ENCODE measurements at places on chromosomes 6 and 20. TPM values are rescaled to one million over a fixed set of nuclear protein-coding genes. Genes with fewer than 3 reads are reported as not detected.
A peak's percentile ranks its signal among the peaks of the same experiment; 100 is the strongest.

GRCh38 chr6:14290041-14290771 lies 172.6 kb downstream of the CD83 start:
- no peaks in the 10 kb centered on the region for H3K36me3 ChIP-seq
- no peak overlapping the region for H3K27ac ChIP-seq
- no peaks in the 10 kb centered on the region for H3K4me1 ChIP-seq
- H3K27me3 ChIP-seq: no peaks in the 10 kb centered on the region
- no peak overlapping the region for H3K4me3 ChIP-seq
- DNase-seq: no peak

GRCh38 chr20:20143165-20143564 lies 90.8 kb downstream of the CFAP61 start:
- H3K4me3 ChIP-seq: no peak overlapping the region
- no peak for DNase-seq
- no peaks in the 10 kb centered on the region for H3K27me3 ChIP-seq
- no peak overlapping the region for H3K27ac ChIP-seq

DNA sequence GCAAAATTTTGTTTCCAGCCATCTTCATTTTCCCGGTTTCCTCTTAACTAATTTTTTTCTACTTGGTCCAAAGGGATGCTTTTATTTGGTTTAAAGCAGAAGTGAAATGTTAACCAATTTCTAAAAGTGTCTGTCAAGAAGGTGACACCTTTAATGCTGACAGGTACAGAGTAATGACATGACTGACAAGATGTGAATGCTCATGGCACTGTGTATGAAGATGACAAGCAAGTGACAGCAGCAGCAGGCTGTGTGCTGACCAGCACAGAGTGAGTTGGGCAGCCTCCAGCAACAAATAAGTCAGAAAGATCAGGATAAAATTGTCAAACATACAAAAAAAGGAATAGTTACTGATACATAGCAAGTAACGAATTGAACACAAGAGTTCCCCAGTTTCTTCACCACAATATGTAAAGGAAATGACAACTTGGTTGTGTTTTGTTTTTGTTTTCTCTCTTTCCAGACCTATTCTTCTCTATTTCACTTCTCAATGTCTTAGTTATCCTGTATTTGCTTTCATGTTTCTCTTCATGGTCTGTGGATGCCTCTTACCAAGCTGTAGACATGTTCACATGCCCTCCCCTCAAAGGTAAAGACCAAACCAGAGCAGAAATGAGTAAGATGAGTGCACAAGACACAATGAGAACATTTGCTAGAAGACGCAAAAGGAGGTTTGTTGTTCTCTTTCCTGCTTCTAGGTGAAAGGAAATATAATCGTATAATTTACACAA lies 174.9 kb downstream of the FRK start:
- no peak overlapping the region for H3K27ac ChIP-seq
- no peaks in the 10 kb centered on the region for H3K27me3 ChIP-seq
- DNase-seq: no peak
- H3K4me1 ChIP-seq: no peaks in the 10 kb centered on the region
- H3K36me3 ChIP-seq: no peaks in the 10 kb centered on the region
- H3K4me3 ChIP-seq: no peak overlapping the region

- peaks cover 12% of the 10 kb centered on the region for H3K4me1 ChIP-seq
- H3K36me3 ChIP-seq: no peaks in the 10 kb centered on the region
- H3K27me3 ChIP-seq: no peaks in the 10 kb centered on the region
- no peak within 1 kb of the TSS for H3K4me3 ChIP-seq
- no peak for DNase-seq
- no peak within 1 kb of the TSS for H3K27ac ChIP-seq
These were observed at the start of gene APOM for GRCh38 chr6:31655349-31656237. Gene APOM (plus strand): TSS chr6:31655894. CDS start chr6:31655967, 73 bp downstream.

GRCh38 chr6:162525181-162525580 lies 202.4 kb downstream of the PRKN start:
- H3K27ac ChIP-seq: no peak overlapping the region
- no peak overlapping the region for H3K4me3 ChIP-seq
- DNase-seq: no peak
- H3K27me3 ChIP-seq: no peaks in the 10 kb centered on the region

- H3K36me3 ChIP-seq: no peaks in the 10 kb centered on the region
- DNase-seq: no peak
- no peaks in the 10 kb centered on the region for H3K4me1 ChIP-seq
- no peak overlapping the region for H3K27ac ChIP-seq
These were observed 34.2 kb downstream of the FOXF2 start for GRCh38 chr6:1423578-1423977.

DNA sequence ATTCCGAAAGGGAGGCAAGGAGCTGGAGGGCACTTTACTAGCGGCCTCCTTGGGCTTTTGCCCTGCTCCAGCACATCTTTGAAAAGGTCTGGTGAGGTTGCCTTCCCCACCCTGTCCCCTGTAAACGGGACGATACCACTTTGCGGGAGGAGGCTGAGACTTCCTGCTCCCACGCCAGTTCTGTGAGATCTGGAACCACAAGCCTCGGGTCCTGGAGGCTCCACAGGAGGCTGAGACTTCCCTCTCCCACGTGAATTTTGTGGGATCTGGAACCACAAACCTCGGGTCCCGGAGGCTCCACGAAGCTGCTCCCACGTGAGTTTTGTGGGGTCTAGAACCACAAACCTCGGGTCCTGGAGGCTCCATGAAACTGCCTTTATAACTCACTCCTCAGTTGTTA lies 209.3 kb downstream of the DLL1 start:
- H3K36me3 ChIP-seq: no peaks in the 10 kb centered on the region
- no peak overlapping the region for H3K4me3 ChIP-seq
- H3K4me1 ChIP-seq: no peaks in the 10 kb centered on the region
- no peaks in the 10 kb centered on the region for H3K27me3 ChIP-seq
- DNase-seq: no peak

GRCh38 chr20:59807909-59808728 lies 125.3 kb downstream of the SYCP2 start:
- no peaks in the 10 kb centered on the region for H3K4me1 ChIP-seq
- no peaks in the 10 kb centered on the region for H3K27me3 ChIP-seq
- H3K27ac ChIP-seq: no peak overlapping the region
- no peak for DNase-seq

DNA sequence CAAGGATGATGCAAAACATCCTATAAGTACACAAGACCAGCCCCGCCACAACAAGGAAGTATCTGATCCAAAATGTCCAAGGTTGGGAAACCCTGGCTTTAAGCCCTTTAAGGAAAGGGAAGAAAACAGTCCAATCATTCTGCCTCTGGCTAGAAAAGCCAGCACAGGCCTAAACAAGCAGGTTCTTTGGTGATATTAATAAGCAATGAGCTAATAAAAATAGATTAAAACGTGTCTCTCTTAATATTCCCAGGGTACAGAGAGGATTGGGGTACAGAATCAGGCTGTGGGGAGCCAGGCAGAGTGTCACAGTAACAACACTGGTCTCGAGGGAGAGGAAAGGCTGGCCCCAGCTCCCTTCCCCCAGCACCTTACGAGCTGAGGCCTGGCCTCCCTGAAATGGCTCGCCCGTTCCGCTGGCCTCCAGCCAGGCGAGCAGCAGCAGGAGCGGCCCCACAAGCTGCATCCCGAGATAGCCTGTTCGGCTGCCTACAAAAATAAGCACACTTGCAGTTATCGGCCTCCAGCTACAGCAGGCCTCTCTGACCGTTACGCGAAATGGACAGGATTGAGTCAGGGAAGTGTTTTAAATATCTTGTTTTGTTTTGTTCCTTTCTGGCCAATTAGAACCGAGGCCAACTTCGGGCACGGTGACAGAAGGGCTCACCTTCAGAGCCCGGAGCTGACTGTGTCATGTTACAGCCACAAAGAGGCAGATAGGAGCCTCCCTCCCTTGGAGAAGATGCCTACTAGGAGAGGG lies 4.0 kb upstream of the ZMYND8 start:
- no peaks in the 10 kb centered on the region for H3K36me3 ChIP-seq
- no peaks in the 10 kb centered on the region for H3K27me3 ChIP-seq
- DNase-seq: peak; percentile 91
- H3K4me1 ChIP-seq: peaks cover 67% of the 10 kb centered on the region

DNA sequence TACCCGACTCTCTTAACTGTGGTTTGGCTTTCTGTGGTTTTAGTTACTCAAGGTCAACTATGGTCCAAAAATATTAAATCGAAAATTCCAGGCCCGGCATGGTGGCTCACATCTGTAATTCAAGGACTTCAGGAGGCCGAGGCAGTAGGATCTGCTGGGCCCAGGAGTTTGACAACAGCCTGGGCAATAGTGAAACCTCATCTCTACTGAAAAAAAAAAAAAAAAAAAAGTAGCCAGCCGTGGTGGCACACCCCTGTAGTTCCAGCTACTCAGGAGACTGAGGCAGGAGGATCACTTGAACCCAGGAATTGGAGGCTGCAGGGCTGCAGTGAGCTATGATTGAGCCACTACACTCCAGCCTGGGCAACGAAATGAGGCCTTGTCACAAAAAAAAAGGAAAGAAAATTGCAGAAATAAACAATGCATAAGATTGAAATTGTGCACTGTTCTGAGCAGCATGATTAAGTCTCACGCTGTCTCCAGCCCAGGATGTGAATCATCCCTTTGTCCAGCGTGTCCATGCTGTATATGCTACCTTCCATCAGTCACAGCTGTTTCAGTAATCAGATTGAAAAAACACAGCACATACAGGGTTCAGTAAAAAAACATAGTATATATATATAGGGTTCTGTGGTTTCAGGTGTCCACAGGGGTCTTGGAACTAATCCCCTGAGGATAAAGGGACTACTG lies 40.7 kb downstream of the RGS17 start:
- H3K4me3 ChIP-seq: no peak overlapping the region
- H3K27me3 ChIP-seq: no peaks in the 10 kb centered on the region
- H3K4me1 ChIP-seq: no peaks in the 10 kb centered on the region

DNA sequence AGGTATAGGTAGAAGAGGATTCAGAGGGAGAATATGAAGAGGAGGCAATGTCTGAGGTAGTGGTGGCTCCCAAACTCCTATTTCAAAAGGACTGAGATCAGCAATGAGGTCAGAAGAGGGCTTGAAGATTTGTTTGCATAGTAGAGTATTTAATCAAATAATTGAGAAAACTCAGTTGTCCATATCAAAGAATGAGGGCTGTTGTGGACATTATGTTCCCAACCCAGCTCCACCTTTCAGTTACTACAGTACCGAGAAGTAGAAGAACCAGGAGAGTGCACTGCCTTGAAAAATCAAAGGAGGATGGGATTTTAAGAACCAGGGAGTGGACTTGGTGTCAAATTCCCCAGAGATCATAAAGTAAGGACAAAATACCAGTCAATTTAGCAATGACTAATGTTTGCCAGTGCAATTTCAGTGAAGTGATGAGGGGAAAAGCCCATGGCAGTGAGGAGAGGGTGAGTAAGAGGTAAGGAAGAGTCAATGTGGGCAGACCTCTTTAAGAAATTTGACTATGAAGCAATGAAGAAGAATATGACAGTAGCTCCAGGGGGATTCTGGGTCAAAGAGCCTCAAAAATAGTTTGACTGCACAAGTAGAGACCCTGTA lies 382.4 kb downstream of the PKHD1 start:
- H3K4me3 ChIP-seq: no peak overlapping the region
- DNase-seq: no peak
- no peaks in the 10 kb centered on the region for H3K4me1 ChIP-seq
- H3K36me3 ChIP-seq: no peaks in the 10 kb centered on the region
- no peaks in the 10 kb centered on the region for H3K27me3 ChIP-seq
- H3K27ac ChIP-seq: no peak overlapping the region

DNA sequence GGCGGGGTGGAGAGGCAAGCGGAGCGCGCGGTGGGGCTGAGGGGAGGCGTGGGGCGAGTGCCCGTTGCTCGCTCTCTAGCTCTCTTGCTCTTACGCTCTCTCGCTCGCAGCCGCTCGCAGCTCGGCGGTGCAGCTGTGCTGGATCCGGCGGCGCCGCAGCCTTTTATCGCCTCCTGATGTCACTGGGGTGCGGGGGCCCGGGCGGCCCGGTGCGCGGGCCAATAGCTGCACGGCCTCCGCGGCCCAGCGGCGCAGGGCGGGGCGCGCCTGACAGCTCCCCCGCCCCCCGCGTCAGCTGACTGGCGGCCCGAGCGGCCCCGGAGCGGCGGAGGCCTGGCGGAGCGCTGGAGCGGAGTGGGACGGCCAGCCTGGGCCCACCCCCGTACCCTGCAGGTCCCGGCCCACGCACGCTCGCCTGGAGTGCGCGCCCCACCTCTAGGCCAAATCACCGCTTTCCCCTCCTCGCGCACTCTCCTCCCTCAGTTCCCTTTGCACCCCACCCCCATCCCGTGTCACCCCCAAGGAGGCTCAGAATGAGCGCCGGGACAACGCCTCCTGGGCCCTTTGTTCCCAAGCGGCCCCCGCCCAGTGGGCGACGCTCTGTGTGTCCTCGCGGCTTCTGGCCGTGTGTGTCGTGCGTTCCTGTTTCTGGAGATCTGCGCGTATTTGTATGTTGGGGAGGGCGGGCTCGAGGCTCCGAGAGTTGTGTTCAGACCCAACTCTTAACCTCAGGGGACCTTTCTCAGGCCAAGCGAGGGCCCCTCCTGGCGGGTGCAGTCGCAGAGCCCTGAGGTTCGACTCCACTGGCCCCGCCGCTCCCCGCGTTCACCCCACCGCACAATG lies at the start of gene MAFB:
MAFB (minus strand) TSS at position 137 of the 843 bp plus-strand sequence. CDS start 386 bp downstream, outside the sequence.
- H3K4me1 ChIP-seq: peaks cover 28% of the 10 kb centered on the region
- DNase-seq: peak; percentile 91
- no peaks in the 10 kb centered on the region for H3K36me3 ChIP-seq
- H3K27me3 ChIP-seq: peaks cover 99% of the 10 kb centered on the region
- H3K4me3 ChIP-seq: peak within 1 kb of the TSS; percentile 72

- H3K27me3 ChIP-seq: no peaks in the 10 kb centered on the region
- no peak overlapping the region for H3K27ac ChIP-seq
- no peak for DNase-seq
- H3K4me3 ChIP-seq: no peak overlapping the region
- H3K36me3 ChIP-seq: no peaks in the 10 kb centered on the region
These were observed 179.2 kb downstream of the PKHD1 start for GRCh38 chr6:51908243-51908642.

DNA sequence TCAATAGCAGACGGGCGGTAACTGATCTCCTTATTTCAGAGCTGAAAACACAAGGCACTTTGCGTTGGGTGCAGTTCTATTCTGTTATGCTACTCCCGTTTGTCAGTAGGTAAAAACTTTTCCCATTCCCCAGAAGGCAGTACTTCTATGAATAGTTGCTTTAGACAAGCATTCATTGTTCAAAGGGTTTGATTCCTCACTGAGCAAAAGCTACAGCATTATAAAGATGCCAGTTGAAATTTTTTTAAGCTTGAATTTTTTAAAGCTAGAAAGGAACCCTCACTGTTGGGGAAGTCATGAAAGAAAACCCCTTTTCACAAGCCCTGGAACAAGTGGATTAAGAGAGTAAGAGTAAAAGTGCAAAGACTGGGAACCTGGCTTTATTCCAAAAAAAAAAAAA lies 42.3 kb downstream of the FUT9 start:
- H3K4me1 ChIP-seq: no peaks in the 10 kb centered on the region
- H3K36me3 ChIP-seq: no peaks in the 10 kb centered on the region
- H3K27me3 ChIP-seq: no peaks in the 10 kb centered on the region
- H3K27ac ChIP-seq: no peak overlapping the region
- no peak overlapping the region for H3K4me3 ChIP-seq

GCNT2 gene
- total RNA-seq: 50.2 TPM

TGM2 gene
- total RNA-seq: 553 TPM

NFATC2 gene
- total RNA-seq: 5.7 TPM

BTBD9 gene
- 15.9 TPM for total RNA-seq

SDCBP2 gene
- 3.1 TPM for total RNA-seq

SLC52A3 gene
- total RNA-seq: 4.3 TPM

KIAA1755 gene
- total RNA-seq: 5.9 TPM
